Fibroblast of skin of right biceps (primary cell): ENCODE measurements at places on chromosomes 1 and 21.

GRCh38 chr1:26912147-26912490, 1.7 kb downstream of the NR0B2 start:
- DNase-seq: no peak

DNA sequence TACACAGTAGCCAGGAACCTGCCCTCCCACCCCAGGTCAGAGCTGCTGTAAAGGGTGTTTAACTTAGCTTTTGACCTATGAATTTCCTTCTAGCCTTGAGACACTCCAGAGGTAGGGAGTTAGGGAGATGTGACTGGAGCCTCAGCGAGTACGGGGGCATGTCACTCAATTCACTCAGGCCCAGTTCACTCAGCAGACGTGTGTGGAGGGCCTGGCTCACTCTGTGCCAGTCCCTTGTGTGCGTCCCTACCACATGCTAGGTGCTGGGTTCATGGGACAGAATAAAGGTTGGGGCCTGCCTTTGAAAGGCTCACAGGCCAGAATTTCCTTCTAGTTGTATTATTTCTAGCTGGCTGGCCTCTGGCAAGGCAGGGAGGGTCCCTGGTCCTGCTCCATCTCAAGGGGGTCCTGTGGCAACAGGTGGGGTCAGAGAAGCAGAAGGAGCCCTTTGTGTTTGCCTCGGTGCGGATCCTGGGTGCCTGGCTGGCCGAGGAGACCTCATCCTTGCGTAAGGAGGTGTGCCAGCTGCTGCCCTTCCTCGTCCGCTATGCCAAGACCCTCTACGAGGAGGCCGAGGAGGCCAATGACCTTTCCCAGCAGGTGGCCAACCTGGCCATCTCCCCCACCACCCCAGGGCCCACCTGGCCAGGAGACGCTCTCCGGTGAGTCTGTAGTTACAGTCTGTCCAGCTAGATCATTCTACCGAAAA, 4.5 kb downstream of the NCDN start:
- DNase-seq: no peak

DNA sequence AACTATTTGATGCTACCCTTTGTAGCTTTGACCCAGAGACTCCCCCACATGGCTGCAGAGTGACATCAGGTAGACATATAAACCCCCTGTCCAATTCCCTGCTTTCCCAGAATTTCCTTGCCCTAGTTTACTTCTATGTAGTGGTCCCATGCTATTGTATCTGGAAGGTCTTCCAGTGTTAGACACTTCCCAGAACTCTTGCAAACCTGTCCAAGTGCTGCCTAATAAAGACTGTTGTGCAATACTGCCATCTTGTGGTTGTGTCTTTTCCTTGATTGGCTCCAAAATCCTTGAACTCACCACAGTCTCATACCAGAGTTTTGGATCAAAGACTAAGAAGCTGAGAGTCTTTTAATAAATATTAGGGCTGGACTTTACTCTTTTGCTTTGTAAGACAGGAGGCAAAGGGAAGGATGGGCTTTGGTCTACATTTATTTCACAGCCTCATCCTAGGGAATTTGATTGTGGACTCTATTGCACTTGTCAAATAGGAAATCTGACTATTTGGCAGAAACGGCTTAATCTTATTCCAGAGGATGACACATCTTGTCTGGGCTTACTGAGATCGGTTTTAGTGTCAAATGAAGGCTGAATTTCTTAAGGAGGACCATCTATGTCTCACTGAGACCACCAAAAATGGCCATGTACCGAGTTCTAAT, 169.9 kb downstream of the LRRC7 start:
- DNase-seq: peak; percentile 67

- DNase-seq: no peak
These were observed 18.9 kb downstream of the NOS1AP start for GRCh38 chr1:162088281-162088969.

- DNase-seq: no peak
These were observed 14.1 kb downstream of the MYOCOS start for GRCh38 chr1:171636141-171636540.

- no peak for DNase-seq
These were observed 39.0 kb downstream of the TENT5C start for GRCh38 chr1:117644696-117645311.

- DNase-seq: no peak
These were observed 16.4 kb downstream of the RPE65 start for GRCh38 chr1:68433395-68433794.

GRCh38 chr1:235075777-235076308, 52.8 kb downstream of the TOMM20 start:
- no peak for DNase-seq

- DNase-seq: peak; percentile 64
These were observed 485.3 kb upstream of the PTBP2 start for GRCh38 chr1:96236156-96236739.

DNA sequence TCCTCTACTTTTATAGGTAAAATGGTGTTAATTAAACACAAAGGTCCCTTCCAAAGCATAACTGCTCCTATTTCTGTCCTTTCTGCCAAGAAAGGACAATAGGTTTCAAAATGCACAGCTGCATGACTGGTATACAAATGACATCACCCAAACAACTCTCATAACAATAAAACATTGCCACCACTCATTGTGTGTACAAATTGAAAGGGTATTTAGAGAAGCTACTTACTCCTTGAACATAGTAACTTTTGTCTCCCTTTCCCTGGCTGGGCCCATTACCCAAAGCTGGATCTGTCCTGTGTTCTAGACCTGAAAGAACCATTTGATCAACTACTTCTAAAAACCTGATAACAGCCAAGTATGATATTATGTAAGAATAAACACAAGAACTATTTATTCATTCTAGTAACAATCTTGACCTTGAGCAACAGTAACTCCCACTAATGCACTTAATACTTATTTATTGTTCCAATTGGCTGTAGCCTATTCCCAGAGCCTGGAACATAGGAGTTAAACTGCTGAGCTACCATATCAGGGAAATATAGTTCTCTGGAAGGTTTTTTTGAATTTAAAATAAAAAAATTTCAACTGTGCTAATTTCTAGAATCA, 38.2 kb downstream of the TTLL7 start:
- no peak for DNase-seq

DNA sequence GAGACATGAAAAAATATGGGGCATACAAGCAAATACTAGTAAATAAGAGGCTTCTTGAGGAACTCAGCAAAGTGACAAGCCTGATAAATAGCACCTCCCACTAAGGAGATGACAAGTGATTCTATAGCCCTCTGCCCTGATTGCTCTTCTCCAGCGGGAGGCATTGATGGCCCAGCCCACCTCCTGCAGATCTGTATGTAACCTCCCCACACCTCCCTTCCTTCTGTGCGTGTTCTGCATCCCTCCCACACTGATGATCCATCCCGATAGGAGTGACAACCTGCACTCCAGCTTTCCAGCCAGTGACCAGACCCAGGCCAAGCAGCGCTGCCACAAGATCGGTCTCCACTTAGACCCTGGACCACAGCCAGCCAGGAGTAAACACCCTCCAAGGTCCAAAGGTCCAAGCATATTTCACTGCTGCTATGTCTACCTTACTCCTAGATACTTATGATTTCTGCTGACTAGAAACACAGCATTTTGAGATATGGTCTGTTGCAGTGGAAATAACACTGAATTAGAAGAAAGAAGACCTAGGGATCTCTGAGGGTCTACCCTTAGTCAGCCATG, 176.1 kb downstream of the BRINP2 start:
- DNase-seq: no peak

- peak; percentile 32 for DNase-seq
These were observed 106.7 kb upstream of the ADAR start for GRCh38 chr1:154714638-154715037.

GRCh38 chr1:42738678-42739226, 1.3 kb downstream of the CLDN19 start:
- no peak for DNase-seq

DNA sequence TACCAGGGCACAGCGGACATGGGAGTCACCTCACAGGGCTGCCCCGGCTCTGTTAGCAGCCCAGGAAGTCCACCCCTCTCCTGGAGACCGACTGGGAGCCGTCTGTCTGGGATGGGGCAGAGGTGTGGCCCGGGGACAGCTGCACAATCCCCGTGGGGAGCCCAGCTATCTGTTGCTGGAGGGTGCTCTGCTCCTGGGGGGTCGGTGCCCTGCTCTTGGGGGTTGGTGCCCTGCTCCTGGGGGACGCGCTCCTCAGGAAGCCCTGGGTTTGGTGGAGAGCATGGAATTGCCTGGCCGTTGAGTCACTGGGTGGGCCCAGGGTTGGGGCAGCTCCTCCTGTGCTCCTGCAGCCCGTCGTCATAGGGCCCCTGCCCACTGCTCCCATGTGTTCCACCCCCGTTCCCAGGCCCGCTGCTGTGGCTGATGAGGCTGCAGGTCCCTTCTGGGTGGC, 39.3 kb downstream of the AGPAT3 start:
- no peak for DNase-seq

DNA sequence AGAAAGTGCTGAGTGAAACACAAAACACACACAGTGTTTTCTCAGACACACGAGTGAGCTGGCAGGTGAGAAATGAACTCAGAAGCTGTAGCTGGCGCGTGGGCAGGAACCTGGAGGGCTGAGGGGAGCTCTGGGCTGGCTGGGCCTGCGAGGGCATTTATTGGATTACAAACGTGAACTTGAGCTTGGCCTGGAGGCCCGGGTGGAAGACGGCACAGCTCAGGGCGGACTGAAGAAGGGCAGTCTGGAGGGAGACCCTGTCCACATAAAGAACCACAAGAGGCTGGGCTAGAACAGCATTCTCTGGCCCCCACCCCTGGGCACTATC, 52.1 kb upstream of the ADARB1 start:
- no peak for DNase-seq

DNA sequence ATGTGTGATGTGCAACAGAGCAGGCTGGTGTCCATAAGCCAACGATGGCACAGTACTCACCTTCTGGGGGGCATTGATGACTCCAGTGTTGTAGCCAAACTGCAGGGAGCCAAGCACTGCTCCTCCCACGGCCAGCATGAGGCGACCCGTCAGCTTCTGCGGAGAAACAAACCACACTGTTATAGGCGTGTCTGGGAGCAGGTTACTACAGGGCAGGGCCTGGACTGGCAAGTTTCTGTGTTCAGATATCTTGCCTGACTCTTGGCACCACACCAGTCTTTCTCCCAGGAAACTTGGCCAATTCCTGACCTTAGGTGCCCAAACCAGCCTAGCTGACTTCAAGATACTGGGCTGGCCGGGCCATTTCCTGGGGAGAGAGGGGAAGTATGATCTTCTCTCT, 15.5 kb downstream of the SLC2A1 start:
- no peak for DNase-seq

DNA sequence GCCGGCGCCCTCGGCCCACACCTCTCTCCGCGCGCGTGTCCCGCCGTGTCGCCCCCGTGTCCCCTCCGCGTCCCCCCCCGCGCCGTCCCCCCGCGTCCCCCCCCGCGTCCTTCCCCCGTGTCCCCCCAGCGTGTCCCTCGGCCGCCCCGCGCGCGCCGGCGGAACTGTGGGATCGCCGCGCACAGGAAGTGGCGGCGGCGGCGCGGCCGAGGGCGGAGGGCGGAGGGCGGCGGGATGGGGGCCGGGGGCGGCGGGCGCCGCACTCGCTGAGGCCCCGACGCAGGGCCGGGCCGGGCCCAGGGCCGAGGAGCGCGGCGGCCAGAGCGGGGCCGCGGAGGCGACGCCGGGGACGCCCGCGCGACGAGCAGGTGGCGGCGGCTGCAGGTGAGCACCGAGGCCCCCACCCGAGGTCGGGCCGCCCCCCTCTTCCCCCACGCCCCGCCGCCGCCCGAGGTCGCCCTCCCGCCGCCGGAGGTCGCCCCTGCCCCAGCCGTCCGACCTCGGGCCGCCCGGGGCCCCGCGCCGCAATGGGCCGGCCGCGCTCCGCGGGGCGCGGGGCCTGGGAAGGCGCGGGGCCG, at the start of gene AGPAT3:
TSS of gene AGPAT3 (plus strand) at position 262 of the 578 bp plus-strand sequence. CDS start 94,459 bp downstream, outside the sequence.
- DNase-seq: peak; percentile 23

- DNase-seq: no peak
These were observed 9.2 kb downstream of the ZBTB48 start for GRCh38 chr1:6588893-6589520.

DNA sequence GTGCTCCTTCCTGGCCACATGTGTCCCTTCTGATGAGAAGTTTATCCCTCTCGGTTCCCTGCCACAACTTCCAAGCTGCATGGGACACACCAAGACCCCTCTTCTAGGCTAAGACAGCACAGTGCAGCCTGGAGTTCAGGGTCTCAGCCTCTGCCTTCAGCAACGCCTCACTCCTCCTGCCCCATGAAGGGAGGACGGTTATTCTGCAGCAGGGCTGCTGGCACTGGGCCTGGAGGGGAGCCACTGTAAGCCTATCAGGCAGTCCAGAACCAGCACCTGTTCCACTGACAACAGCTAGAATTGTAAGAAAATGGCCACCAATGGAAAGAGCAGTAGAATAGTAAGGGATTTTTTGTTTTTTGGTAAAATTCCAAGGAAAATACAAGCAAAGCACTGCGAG, 72.3 kb downstream of the GALNT2 start:
- DNase-seq: no peak

GRCh38 chr1:2189459-2190425, 4.8 kb downstream of the FAAP20 start:
- DNase-seq: peak; percentile 93

- DNase-seq: no peak
These were observed 139.7 kb downstream of the SLC44A5 start for GRCh38 chr1:75471252-75471651.

GRCh38 chr1:48540587-48540986, 68.6 kb upstream of the SPATA6 start:
- no peak for DNase-seq

GRCh38 chr21:46183910-46184624, at the start of gene SPATC1L:
TSS of gene SPATC1L (minus strand) at chr21:46184459. CDS start at chr21:46182816, 1,643 bp downstream.
- DNase-seq: peak; percentile 78

DNA sequence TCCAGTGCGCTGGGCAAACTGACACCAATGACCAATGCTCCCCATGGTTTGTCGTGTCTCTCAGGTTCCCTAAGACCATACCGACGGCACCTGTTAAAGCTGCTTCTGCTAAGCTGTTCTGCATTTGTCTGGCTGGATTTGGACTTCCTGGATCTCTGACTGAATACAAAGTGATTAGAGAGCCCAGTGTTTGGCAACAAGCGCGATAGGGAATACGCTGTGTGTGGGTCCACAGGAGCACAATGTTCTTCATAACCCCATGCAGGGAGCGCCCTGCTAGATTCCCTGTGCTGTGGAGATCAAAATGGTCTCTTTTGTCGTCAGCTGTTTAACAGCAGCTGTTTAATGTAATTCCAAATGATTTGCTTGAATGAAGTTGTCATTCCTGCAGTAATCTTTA, 26.0 kb upstream of the ESRRG start:
- no peak for DNase-seq

GRCh38 chr1:19385221-19385620, 73.1 kb downstream of the SLC66A1 start:
- no peak for DNase-seq

GRCh38 chr1:231241750-231242149, 738 bp downstream of the GNPAT start:
- peak; percentile 31 for DNase-seq
